ENCODE measurements at places on chromosomes 1 and 21.

DNA sequence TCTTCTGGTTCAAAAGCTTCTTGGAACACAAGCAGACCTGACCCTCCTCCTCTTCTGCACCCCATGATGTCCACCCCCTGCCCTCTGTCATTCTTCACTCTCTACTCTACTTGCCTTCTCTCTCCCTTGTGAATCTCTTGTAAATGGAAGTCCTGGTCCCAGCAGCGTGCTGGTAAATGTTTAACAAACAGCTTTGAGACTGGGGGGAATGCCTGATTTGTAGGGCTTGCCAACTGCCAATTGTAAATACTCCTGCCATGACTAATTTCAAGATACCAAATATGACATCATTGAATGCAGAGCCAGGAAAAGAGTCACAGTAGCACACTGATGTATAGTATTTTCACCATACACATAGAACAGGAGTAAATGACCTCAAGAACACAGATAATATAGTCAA, 40.9 kb upstream of the LRRN2 start:
- DNase-seq, result peak; percentile 65

GRCh38 chr1:35454176-35454575, 103.0 kb downstream of the KIAA0319L start:
- no peak for DNase-seq

DNA sequence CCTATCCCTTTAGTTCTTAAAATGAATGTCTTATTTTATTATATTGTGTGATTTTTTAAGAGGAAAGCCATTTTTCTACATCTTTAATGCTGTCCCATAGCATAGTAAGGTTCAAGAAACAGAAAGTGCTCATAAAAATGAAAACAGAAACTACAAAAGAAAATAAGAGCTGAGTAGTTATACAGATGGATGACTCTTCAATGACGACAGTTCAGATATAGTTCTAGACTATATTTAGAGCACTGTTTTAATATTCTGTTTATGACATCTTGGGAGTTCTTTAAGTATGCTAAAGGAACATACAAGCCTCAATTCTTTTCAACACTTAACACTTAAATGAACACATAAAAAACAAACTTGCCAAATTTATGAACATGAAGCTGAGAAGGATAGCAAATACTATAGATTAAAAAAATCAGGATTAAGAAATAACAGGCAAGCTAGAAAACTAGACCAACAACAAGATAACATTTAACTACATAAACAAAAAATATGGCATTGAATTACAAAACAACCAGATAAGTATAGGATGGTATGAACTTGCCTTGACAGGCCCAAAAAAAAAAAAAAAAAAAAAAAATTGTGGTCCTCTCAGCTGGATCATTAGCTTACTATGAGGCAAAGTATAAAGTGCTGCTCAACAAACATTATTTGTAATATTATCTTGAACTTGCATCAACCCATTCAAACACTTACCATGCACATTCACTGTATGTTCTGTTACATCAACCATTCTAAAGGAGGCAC, 87.9 kb downstream of the ZZZ3 start:
- DNase-seq, result no peak

- no peak for DNase-seq
Observed at GRCh38 chr1:179310721-179311120, 17.1 kb downstream of the SOAT1 start.

GRCh38 chr1:27391511-27392095, 819 bp upstream of the GPR3 start:
- no peak for DNase-seq

DNA sequence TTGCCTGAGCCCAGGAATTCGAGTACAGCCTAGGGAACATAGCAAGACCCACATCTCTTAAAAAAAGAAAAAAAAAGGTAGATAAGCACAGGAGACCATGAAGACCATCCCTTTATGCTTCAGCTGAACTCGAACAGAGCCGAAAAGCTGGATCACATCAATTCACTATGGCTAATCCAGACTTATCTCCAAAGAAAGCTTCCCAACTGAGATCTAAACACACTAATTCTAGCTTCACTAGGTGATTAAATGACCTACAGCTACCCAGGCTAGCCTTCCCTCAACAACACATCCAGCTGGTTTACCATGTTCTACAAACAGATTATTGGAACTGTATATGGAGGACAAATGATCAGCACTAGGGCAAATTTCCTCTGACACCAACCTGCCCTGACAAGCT, 44.0 kb upstream of the NR5A2 start:
- no peak for DNase-seq

DNA sequence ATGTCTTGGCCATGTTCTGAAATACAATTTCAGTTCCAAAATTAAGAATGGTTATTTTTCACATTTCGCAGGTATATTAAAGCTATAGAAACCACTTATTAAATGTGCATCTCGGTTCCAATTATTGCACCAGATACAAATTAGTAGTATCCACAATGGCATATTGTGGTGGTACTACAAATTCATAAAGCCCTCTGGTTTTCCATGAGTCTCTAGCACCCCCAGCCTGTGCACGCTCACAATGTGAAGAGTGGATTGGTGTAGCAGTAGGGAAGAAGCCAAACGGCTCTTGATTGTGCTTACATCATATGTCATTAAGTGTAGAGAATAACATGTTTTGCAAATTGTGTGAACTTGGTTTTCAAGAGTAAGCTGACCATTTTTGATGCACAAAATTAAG, 1.9 kb upstream of the BRINP3 start:
- no peak for DNase-seq

GRCh38 chr1:10444795-10445397, 4.9 kb upstream of the CORT start:
- no peak for DNase-seq

GRCh38 chr1:15314328-15315281, 67.6 kb downstream of the FHAD1 start:
- DNase-seq, result no peak

GRCh38 chr1:160741092-160741501, 2.0 kb downstream of the SLAMF7 start:
- DNase-seq, result no peak

DNA sequence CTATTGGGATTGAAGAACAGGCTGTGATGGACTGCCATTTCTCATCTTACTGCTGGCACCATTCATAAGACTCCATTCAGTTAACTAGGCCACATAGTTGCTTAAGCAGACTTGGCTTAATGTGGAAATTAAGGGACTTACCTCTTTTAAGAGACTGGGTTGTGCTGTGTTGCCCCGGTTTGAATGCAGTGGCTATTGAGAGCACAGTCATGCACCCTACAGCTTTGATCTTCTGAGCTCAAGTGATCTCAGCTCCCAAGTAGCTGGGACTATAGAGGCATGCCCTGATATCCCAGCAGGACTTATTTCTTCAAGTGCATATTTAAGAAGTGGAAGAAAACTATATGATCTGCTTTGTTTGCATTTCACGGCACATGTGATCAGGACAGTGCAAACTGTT, 181.1 kb downstream of the RASAL2 start:
- DNase-seq, result no peak

DNA sequence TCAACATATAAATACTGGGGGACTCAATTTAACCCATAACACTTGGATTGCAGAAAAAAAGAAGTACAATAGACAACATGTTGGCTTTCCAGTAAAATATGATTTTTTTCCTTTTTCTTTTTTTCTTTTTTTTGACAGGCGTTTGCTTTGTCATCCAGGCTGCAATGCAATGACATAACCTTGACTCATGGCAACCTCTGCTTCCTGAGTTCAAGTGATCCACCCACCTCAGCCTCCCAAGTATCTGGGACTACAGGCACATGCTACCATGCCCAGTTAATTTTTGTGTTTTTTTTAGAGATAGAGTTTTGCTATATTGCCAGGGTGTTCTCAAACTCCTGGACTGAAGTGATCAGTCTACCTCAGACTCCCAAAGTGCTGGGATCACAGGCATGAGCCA, 1512.0 kb upstream of the PRMT6 start:
- DNase-seq, result peak; percentile 65

DNA sequence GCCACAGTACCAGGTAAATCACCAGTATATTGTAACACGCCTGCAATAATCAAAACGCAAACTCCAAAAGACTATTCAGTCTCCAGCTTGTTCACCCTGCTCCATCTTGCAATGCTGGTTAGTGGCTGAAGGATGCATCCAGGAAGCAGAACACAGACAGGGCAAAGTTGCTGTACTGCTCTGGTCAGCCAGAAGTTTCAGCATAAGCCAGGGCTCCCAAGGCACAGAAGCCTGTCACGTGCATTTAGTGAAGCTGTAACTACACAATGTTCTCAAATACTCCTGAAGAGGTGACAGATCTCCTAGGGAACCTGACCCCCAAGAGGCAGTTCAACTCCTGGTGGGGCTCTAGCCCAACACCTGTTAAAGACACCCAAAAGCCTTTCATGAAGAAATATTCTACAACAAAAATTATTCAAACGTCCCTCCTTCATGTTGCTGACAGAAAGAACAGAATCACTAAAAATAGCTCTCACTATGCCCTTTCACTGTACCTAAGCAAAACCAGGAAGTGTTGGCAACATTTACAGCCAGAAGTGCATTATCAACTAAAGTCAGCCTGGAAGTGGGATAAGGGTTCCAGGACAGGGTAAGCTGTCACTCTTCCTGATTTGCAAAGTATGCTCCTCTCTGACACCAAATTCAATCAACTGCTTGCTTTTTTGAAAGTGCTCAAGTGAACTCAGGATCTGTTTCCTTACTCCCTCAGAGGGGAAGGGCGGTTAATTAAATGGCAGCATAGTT, 52.1 kb downstream of the SLC35D1 start:
- DNase-seq, result no peak

DNA sequence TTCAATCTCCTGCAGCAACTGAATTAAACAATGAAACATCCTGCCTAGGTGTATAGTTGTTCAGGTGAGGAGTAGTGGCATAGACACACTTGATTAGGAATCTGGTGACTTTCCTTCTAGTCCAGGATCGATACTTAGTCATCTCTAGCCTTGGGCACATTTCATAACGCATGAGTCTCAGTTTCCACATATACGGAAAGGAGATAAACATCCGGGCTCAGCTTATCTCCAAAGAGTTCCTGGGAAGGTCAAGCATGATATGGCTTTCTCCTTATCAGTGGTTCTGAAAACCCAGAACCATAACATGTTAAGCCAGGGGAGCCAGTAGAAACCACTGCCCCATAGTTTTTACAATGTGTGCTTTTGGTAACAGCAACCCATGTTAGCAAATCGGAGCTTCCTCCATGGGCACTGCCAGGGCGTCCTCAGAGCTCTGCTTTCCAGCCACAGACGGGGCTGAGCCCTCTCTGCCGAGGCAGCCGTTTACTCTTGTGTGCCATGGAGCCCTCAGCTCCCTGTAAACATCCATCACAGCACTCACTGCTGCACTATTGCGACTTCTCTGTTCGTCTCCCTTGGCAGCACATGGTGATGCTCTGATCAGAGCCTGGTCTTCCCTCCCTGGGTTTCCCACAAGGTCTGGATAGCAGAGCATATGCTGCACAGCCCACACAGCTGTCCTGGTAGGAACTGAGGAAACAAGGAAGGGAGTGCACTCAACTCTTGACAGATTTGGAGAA, 34.6 kb downstream of the RUNX1 start:
- no peak for DNase-seq

DNA sequence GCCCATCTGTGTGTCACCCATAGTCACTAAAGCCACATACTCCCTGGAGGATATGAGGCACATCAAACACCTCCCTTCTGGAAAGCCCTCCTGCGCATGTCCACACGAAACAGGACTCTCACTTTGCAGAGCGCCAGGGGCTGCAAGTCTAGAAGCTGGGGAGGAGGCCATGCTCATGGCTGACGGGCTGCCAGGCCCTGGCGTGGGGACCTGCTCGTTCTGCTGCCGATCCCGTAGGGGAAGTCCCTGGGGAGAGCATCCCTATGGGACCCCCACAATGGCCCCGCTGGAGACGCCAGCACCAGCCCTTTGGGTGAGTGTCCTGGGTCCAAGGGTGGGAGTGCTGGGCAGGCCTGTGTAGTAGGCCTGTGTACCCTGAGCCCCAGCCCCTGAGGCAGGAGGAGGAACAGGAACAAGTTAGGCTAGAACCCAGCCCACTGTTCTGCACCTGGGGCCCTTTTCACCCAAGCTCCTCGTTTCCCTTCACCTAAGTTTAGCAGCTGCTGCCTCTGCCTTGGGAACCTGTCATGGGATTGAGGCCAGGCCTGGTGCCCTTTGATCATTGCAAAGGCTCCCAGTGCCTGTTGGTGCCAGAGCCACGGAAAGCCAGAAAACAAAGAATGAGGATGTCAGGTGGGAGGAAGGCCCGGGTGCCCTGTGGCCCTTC, 9.9 kb downstream of the FAM3B start:
- DNase-seq, result no peak
